ENCODE measurements at places on chromosomes 7 and 10.

GRCh38 chr10:124674768-124675222 is 69.4 kb downstream of the FAM53B start:
- no peak for DNase-seq

DNA sequence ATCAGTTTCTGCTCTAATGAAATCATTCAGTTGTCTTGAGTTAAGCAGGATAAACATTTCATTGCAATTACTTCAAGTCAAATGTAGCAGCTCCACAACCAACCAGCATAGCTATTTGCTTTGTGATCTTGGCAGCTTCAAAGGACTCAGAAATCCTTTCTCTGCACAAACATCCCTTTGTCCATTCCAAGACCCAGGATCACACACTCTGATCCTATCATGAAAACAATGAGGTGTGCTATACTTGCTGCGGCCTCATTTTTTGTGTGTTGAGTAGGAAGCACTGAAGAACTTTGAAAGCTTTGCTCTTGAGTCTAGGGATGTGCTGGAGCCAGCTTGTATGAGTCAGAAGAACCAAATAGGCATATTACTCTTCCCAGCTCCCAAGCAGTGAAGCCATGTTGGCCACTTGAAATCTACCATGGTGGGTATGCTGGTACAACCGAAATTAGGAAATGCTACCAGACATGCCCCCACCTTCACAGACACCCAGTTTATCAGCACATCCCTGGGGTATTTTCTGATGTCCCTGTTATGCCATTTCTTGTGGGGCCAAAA is 199.4 kb upstream of the PRSS58 start:
- DNase-seq = no peak

GRCh38 chr7:44398511-44398911 is 73.1 kb upstream of the CAMK2B start:
- DNase-seq = no peak

GRCh38 chr7:142804728-142805207 is 34.0 kb downstream of the PRSS2 start:
- DNase-seq = no peak

DNA sequence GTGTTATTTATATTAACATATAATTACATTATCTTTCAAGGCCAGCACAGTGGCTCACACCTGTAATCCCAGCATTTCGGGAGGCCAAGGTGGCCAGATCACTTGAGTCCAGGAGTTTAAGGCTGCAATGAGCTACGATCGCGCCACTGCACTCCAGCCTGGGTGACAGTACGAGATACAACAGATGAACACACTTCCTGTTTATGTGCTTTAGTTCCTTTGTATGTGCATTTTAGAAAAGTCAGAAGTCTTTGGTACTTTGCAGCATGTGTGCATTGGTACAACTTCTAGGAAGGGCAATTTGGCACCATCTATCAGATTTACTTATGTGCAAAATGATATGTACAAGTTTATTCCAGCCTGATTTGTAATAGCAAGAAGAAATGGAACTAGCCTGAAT is 13.3 kb downstream of the SLC35G1 start:
- DNase-seq = no peak

GRCh38 chr10:7559386-7559785 is 107.4 kb downstream of the ITIH5 start:
- DNase-seq = peak; percentile 81

DNA sequence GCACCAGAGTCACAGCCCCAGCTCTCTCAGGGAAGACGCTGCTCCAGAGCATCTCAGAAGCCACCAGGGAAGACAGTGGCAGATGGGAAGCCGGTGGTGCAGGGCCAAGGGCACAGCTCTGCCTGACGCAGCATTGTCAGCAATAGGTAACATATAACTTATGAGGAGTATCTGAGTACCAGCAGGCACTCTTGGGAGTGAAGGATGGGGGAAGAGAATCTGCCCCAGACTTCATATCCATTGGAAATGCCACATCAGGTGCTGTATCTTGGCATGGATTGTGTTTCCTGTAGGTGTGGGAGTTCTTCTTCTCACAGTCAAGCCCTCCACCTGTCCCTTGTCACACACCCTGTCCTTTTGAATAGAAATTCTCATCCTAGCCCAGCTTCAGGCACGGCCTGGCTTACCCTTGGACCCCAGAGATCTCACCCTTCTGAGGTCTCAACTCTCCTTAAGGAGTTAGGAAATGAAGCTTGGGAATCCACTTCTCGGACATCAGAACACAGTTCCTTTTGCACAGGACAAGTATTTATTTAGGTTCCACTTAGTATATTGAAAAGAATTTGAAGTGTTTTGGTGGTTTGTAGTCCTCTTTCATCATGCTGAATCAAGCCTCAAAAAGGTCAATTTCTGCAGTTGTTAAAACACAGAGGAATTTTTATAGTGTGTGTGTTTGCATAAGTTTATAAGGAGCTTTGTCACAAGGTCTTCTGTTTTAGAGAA is 9.9 kb downstream of the EPDR1 start:
- no peak for DNase-seq

DNA sequence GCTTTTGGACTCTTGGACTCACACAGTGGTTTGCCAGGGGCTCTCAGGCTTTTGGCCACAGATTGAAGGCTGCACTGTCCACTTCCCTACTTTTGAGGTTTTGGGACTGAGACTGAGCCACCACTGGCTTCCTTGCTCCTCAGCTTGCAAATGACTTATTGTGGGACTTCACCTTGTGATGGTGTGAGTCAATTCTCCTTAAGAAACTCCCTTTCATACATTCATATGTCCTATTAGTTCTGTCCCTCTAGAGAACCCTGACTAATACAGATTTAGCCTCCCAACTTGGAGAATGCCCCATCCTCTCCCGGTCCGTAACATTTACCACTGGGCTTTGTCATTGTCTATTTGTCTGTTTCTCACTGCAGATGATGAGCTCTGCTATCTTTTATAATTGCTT is 52.8 kb upstream of the CUL1 start:
- DNase-seq = no peak

DNA sequence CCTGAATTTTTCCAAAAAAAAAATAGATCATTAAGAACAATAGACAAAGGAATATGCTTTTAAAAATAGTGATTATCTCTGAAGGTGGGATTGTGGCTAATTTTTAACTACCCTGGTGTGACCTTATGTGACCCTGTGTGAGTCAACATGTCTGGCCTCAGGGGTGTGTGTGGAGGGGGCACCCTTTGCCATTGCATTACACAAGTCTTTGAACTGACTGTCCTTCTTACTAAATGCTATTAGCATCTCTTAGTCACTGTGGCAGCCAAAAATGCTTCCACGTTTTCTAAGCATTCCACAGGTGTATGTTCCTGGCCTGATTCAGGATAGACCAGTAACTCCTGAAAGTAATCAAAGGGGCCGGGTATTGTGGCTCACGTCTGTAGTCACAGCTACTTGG is 175.4 kb downstream of the MGMT start:
- no peak for DNase-seq

DNA sequence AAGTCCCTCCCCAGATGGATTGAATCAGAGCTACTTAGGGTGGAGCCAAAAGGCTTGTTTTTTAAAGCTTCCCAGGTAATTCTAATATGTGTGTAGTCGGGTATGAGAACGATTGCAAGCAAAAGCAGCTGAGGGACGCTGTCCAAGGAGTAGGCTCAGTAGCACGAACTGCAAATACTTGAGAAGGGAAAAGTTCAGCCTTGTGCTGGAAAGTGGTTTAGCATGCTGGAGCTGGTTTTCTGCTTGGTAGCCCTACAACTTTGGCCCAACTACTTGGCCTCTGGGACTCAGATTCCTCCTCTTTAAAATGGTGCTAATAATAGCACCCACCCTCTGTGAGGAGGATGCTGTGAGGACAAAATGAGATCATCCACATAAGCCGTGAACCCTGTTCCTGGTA is 76.2 kb downstream of the AHR start:
- DNase-seq = no peak

DNA sequence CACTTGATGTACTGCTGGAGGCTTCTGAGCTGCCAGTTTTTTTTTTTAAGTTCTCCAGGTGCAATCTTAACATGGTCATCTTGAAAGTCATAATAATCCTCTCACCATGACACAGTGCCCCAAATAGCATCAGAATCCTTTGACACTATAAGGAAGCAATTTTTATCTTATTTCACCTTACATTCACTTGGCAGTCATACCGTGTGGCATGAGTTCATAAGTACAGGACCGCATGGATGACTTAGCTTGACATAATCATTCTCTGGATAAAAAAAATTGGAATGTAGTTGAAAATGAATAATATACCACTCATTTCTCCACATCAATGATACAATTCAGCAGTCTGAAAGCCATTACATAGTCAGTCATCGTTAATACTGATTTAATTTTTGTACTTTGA is 25.6 kb upstream of the TMEM196 start:
- DNase-seq = no peak

DNA sequence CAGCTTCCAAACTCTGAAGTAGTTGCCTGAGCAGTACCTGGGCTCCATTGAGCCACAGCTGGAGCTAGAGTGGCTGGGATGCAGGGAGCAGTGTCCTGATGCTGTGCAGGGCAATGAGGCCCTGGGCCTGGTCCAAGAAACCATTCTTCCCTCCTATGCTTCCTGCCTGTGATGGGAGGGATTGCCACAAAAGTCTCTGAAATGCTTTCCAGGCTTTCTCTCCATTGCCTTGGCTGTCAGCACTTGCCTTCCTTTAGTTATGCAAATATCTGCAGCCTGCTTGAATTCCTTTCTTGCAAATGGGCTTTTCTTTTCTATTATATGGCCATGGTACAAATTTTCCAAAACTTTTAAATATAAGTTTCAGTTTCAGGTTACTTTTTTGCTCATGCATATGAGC is 972.2 kb upstream of the MBL2 start:
- DNase-seq = no peak

DNA sequence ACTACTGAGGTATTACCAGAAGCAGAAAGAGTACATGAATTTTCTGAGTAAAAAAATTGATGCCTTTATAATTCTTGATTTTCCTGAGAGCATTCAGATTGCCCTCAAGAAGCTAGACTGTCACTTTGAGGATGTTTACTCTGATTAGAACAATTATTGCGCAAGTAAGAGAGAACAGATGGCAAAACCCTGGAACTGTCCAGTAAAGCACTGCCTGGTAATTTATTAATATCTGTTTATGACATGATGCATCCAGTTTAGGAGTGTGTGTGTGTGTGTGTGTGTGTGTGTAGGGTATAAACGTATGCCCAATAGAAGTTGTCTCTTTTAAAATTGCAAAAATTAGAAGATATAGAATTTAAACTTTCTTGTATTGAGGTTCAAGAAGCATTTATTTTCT is 379.7 kb downstream of the PHTF2 start:
- DNase-seq = no peak

All from SJSA1 (cell line).